ENCODE measurements at places on chromosomes 5 and 9.
A peak's percentile ranks its signal among the peaks of the same experiment; 100 is the strongest.

GRCh38 chr9:32579706-32580331 is 6.9 kb upstream of the NDUFB6 start:
- DNase-seq, result peak; percentile 78

DNA sequence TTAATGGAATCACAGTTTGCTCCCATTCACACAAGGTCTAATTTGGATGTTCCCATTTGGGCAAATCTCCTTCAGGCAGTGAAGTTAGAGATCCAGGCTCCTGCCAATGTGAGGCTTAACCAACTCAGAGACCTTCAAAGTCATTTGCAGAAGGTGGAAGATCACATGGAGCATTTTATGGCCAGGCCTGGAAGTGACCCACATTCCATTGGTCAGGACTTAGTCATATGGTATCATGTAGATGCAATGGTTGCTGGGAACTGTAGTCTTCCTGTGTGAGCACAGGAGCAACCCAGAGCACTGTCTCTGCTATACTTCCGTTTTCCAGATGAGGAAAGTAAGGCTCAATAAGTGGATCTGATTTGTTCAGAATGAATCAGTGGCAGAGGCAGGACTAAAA is 292.7 kb upstream of the SMARCA2 start:
- DNase-seq, result no peak

DNA sequence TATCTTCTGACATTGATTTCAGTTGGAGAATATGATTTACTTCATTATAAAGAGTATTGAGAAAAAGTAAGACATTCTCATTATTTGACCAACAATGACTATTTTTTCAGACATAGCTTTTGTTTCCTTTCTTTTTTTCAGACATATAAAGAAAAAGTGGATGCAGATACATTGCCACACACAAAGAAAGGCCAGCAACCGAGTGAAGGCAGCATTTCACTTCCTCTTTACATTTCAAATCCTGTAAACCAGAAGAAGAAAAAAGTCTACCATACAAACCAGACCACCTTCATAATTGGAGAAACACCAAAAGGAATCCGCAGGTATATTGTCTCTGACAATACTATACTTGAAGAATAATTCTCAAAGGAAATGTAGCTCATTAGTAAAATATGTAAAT is 128.9 kb downstream of the ERCC6L2 start:
- no peak for DNase-seq

GRCh38 chr5:169303119-169303515 is 2.2 kb upstream of the SLIT3 start:
- no peak for DNase-seq

DNA sequence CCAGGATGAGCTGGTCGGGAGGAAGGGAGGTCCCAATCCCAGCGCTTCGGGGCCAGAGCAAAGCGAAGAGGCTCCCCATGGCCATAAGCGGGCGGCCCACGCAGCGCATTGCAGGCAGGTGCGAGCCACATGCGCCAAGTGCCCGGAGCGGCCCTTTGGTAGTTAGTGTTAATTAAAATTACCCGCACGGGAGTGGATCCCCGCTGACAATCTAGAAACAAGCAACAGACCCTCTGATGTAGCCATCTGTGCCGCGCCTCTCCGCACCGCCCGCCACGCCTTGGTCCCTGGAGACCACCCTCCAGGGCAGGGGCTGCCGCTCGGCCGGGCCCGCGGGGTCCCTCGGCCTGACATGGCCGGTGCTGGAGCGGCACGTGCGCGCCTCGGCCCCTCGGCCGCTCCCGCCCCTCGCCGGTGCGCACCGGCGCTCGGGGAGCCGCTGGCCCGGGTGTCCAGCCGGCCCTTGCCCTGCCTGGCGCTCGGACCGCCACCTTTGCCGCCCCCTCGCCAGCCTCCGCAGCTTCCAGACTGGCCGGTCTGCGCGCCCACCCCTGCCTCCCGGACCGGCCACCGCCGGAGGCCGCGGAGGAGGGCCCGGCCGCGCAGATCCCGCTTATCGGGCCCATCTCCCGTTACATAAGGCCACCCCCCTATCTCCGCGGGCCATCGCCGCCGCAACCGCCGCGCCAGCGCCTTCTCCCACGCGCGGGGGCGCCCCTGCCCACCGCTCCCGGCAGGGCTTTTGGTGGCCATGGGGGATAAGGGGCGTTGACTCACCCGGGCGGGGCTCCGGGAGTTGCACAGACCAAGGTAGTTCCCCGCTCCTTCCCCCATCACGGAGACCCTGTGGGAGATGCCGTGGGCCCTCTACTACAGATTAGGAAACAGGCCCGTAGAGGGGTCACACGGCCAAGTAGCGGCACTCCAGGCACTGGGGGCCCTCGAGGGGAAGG is 1.9 kb upstream of the IL13 start:
- peak; percentile 9 for DNase-seq

GRCh38 chr5:32249668-32250067 is 63.1 kb downstream of the MTMR12 start:
- DNase-seq, result no peak

DNA sequence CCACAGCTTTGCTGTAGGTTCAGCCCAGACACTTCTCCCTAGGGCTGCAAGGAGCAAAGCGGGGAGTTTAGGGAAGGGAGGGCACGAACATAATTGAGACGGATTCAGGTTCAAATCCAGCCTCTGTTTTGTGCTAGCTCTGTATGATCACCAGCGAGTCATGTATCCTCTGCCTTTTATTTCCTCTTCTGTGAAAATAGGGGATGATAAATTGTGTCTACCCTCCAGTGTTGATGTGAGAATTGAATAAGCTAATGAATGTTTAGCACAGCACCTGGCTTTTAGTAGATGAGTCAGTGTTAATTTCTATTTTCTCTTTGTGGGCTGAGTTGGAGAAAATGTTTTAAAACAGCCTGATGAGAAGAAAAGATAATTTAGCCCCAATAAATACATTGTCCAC is 6.2 kb downstream of the MLANA start:
- DNase-seq, result no peak

- DNase-seq, result no peak
These were observed 825 bp upstream of the RIOK2 start for GRCh38 chr5:97183930-97184213.

GRCh38 chr5:72138943-72139521 is 31.8 kb downstream of the MAP1B start:
- no peak for DNase-seq

- no peak for DNase-seq
These were observed 18.2 kb downstream of the FIBCD1 start for GRCh38 chr9:130920762-130921299.

- peak; percentile 83 for DNase-seq
These were observed 18.9 kb upstream of the EGFL7 start for GRCh38 chr9:136643596-136644342.

GRCh38 chr9:107530679-107531078 is 41.1 kb upstream of the KLF4 start:
- DNase-seq, result peak; percentile 76

GRCh38 chr5:132639706-132640130 is 18.3 kb upstream of the IL13 start:
- DNase-seq, result no peak

DNA sequence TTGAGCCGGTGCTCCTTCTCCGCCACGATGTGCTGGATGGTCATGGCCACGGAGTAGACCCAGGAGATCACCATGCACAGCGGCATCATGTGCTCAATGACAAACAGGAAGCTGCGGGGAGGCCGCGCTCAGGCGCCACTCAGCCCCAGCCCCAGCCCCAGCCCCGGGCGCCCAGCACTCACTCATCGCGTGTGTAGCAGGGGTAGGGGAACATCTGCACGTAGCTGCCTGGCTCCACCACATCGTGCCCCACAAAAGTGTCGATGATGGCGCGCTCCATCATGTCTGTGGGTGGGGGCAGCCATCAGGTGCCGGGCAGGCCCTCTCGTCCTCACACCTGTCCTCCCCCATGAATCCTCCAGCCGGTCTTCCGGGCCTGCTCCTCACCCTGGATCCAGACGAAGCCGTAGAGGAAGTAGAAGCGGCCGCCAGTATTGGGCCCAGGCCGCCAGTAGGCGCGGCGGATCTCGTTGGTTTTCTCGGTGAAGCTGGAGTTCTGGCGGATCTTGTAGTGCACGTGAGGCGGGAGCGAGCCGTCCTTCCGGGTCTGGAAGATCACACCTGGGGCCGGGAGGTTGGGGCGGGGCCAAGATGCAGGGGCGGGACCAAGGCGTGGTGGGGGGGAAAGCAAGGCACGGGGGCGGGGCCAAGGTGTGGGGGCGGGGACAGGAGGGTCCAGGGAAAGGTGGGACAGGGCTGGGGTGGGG is 10.1 kb downstream of the ABCA2 start:
- DNase-seq, result no peak

DNA sequence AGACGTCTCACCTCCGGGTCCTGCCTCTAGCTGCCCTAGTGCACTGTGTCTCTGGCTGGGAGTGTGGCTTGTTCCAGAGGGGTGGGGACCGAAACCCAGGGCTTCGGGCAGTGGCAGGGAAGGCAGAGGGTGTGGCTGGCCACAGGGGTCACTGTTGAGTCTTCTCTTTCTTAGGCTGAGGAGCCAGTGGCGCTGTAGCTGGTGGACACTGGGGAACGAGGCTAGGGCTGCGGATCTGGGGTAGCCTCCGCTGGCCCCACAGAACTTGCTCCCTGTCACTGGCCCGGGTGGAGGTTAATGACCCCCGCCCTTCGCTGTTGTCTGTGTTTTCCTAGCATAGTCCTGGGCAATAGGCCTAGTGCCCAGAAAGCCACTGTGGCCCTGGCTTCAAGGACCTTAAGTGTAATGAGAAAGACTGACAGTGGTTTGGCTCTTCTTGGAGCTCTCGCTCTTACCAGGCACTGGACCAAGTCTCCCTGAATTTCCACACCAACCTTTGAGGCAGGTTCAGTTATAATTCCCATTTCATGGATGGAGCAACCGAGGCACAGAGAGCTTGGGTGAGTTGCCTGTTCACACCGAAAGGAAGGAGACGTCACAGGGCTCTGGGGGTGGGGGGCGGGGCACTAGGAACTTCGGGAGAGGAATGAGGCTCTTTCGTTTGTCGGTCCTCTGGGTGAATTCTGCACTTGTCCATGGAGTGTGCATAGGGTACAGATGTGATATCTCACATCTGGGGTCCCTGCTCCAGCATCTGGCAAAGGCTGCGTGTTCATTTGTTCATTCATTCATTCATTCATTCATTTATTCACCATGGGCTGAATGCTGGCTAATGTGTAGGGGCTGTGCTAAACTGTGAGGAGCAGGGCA is 4.8 kb upstream of the IER5L start:
- peak; percentile 54 for DNase-seq

DNA sequence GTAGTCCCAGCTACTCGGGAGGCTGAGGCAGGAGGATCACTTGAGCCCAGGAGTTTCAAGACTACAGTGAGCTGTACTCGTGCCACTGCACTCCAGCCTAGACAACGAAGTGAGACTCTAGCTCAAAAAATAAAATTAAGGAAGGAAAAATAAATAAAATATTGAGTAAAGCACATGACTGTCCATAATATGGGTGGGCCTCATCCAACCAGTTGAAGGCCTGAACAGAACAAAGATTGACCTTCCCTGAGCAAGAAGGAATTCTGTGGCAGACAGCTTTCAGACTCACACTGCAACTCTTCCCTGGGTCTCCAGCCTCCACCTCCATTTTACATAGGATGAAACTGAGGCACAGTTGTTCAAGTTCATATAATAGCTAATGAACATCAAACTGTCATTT is 72.3 kb downstream of the RAD23B start:
- DNase-seq, result no peak

DNA sequence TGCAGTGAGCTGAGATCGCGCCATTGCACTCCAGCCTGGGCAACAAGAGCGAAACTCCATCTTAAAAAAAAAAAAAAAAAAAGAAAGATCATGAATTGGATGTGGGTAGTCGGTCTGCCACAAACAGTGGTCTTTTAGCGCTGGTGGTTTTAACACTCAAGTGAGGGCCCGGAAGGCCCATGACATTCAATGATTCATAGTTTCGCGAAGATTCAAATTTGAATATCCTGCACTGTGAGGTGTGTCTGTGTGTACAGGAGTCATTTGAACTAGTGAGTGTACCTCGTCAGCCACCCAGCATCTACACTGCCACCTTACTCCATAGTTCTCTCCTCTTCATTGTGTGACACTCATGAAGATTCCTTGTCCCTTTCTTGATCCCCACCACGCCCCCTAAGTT is 41.3 kb downstream of the CFAP77 start:
- no peak for DNase-seq

DNA sequence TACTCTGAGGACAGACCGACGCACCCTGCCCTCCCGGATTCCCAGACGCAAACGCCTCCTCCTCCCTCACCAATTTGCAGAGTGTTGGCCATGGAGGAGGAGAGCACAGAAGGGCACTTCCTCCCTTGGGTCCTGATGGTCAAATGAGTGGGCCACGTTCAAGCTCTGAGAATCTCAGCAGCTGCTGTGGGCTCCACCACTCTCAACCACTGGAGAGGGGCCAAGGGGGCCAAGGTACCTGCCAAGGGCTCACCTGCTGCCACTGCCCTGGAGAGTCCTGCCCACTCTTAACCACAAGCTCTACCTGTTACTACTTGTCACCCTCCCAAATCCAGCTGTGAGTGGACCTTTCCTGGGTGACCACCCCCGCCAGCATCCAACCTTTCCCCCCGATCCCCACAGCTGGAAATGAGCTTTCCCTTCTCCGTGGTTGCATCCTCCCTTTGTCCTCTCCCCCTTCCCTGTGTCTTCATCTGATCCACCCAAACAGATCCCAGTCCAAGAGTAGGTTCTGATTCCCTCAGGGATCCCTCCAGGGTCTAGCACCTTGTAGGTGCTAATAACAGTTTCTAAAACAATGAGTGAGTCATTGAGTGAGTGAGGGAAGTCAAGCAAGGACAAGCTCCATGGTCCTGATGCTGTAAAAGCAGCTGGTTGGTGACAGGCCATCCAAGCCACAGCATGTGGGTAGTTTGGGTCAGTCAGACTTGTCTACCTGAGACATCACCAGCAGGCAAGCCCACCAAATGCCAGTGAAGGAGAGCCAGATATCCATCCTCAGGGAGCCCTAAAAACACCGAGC is 69.7 kb downstream of the FAM114A2 start:
- no peak for DNase-seq

- no peak for DNase-seq
These were observed 8.9 kb upstream of the NKX2-5 start for GRCh38 chr5:173243831-173244305.

DNA sequence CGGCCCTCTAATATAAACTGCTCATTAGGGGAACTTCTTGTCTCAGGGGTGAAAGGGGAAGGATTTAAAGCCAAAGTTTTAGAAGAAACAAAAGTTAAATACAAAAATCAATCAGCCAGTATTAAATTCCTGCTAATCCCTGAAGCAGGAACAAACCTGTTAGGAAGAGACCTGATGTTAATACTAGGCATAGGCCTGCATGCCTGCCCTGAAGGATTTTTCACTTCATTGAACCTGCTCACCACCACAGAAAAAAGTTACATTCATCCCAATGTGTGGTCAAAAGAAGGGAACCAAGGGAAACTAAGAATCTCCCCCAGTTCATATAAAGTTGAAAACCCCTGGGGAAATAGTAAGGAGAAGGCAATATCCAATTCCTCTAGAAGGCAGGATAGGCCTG is 9.4 kb upstream of the RNF180 start:
- DNase-seq, result no peak

GRCh38 chr9:73183917-73184861 is 32.5 kb downstream of the ANXA1 start:
- DNase-seq, result peak; percentile 74

DNA sequence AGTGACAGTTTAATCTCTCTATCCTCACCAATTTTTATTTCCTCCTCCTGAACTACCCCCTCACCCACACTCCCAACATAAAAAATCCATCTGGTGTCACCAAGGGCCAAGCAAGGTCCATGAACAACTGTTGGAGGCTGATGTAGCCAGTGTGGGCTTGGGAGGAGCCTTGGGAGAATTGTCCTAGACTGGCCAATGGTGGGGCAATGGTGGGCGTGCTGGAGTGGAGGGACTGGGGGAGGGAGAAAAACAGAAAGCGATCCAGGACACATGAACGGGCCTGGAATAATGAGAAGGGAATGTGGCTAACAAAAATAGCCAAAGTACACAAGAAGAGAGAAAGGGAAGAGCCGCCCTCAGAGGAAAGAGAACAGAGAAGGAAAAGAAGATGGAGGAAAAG is 272.6 kb downstream of the ENC1 start:
- no peak for DNase-seq

All from suppressor macrophage treated with lipopolysaccharide for 4 hours (primary cell).